ENCODE measurements at places on chromosomes 2 and 18.

DNA sequence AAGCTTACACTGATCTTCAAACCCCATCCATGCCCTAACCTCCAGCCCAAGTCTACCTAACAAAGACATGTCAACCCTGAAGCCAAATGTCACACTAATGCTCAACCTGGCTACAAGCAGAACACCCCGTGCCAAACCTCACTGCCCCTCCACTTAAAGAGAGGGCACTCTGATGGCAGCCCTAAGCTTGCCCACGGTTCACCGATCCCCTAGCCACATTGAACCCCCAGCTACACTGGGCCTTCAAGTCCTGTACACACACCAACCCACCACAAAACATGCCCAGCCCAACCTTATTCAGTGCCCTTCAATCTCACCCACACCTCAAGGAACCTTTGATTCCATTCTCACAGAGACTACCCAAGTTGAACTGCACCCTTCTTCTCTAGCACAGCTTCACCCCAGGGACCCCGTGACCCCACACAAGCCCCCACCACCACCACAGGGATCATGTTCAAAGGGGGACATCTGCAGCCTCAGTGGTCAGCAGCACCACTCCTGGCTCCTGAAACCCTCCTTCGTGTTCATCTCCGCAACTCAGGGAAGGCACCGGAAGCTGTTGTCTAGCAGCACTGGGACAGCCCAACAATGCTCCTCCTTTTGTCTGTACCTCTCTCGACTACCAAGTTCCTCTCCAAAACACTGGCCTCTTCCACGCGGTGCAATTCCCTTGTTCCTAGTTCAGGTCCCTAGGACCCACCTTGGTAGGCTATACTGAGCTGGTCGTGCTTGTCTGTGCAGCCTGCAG is 218.8 kb downstream of the CYP26B1 start:
- no peak for DNase-seq

- DNase-seq = no peak
Observed at GRCh38 chr18:36813824-36814223, 15.0 kb downstream of the TPGS2 start.

DNA sequence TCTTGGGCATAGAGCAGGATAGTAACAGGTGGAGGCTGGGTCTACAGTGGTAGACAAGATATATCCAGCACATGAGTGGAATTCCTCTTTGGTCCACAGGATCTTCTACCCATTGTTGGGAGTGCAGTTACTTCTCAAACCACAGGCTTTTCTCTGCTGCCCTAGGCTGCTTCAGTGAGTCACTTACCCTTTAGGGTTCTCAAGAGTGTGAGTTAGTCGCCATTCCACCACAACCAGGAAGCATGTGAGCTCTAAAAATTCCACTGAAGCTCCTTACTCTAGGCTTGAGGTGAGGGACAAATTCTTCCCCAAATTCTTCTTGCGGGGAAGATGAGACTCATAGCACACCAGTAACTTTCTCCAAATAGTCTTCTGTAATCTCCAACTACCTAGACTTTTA is 189.4 kb downstream of the PLCL1 start:
- DNase-seq = no peak

GRCh38 chr2:232501794-232502390 is 14.3 kb upstream of the ECEL1 start:
- no peak for DNase-seq

GRCh38 chr18:49206717-49207116 is 253.7 kb downstream of the DYM start:
- no peak for DNase-seq

DNA sequence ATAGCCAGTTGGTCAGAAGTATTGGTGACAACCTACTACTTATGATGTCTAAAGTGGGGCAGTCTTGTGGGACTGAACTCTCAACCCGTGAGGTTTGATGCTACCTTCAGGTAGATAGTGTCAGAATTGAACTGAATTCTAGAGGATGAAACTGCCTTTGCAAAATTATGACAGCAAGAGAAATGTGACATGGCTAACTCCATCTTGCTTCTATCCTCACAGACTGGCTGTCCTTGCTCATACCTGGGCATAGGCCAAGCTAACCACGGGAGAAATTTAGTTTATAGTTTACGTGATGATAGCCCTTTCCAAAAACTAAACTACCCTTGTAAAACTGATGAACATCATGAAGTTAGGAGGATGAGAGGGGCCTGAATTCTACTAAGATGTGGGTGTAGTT is 24.9 kb upstream of the TGIF1 start:
- DNase-seq = no peak

DNA sequence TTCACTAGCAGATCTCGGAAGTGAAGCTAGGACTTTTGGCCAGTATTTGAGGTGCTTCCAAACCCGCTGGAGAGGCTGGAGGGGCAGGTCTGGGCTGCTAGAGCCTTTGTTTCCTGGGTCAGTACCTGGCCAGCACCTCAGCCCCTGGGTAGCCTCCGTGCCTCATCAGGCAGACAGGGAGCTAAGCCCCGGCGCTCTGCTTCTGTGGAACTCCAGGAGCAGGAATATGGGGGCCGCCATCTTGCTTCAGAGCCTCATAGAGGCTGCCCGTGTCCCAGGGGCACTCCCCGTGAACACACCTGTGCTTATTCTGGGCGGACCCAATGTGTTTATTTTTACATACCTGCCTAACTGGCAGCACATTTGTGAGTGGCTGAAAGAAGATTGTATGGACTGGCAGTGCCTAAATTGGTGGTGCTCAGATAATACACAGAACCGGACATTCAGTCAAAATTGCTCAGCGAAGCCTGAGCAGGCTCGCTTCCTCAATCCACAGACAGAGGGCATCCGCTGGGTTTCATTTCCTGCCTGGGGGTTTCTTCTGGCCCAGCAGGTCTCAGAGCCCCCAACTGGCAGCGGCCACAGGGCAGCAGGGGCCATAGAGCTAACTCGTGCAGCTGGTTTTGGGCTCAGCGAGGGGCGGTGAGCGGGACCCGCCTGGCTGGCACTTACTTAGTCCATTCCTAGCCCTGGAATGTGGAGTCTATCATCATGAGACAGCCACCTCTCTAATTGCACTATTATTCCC is 176.8 kb upstream of the ALKAL2 start:
- no peak for DNase-seq

DNA sequence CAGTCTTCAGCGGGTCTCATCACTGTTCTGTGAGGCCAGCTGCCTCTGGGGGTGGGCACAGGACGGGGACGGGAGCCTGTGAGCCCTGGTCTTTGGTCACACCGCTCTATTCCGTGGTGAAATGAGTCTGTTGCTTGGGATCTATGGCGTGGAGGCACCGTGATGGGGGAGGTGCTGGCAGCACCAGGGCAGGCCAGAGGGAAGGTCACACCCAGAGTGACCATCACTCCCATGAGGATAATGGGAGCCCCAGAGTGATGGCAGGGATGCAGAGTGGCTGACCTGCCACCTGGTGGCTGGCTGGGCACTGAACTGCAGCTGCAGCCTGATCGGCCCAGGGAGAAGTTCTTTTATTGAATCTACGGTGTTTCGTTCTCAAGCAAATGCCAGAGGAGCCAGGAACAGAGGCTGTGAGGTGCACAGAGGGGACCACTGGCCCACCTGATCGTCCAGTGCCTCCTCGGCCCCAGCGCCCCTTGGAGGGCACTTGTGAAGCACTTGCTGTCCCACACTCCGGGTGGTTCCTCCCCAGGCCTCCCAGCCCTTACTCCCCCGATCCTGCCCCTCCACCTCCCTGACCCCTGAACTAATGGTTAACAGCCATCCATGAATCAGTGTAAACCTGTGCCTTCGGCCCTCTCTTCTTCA is 17.9 kb downstream of the KCNIP3 start:
- DNase-seq = no peak

DNA sequence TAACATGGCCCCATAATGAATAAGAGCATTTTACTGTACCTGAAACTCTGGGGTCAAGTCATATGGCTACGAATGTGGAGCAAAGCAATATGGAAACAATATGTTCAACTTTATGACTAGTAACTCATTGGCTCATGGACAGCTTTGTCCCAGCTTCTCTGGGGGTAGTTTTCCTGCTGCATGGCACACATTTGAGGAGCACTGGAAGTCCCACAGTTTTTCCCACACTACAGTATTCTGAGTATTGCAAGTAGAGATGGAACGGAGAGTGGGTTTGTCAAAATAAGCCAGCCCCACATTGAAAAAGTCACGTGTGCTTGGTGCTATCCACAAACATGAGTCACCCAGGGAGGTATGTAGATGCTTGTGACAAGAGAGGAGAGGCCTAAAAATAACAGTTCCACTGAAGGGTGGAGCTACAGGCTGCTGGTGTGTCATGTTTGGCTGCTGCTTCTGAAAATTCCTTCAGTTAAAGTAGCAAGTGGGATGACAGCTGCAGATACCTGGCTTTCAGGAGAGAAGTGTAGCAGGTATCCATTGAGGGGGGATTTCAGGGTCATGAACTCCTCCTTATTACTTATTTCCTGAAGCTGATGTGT is 48.2 kb upstream of the CTAGE1 start:
- peak; percentile 34 for DNase-seq

GRCh38 chr18:55249550-55249949 is 290.3 kb upstream of the CCDC68 start:
- no peak for DNase-seq

DNA sequence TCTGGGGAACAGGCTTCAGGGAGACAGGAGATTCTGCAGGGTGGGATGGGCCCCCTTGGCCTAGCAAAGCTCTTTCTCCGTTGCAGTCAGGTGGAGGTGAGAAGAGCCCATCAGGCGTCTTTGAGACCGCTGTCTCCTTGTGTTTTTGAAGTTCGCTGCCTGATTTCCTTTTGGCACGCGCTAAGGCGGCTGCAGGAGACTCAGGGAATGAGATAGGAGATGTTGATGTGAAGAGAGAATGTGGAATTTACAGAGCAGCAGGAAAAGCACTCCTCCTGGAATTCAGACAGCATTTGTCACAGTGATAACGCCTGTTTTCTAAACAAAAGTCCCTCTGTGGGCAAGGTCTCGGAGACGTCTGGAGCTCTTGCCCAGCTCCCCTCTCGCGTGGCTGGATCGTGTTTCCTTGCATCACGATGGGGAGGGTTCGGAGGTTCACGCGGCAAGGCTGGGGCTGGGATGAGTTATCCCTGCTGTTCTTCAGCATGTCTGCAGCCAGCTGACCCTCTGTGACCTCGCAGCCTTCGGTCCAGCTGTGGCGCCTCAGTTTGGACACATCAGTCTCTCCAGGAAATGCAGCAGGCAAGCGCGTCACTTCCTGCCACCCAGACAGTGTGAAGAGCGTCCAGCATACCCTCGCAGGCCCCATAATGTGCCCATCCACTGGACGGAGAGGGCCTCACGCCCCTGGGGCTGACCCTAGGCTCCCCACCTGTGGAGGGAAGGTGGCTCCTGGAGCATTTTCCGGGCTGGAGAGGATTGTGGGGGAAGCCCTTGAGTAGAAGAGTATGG is 30.2 kb downstream of the GLI2 start:
- DNase-seq = no peak

DNA sequence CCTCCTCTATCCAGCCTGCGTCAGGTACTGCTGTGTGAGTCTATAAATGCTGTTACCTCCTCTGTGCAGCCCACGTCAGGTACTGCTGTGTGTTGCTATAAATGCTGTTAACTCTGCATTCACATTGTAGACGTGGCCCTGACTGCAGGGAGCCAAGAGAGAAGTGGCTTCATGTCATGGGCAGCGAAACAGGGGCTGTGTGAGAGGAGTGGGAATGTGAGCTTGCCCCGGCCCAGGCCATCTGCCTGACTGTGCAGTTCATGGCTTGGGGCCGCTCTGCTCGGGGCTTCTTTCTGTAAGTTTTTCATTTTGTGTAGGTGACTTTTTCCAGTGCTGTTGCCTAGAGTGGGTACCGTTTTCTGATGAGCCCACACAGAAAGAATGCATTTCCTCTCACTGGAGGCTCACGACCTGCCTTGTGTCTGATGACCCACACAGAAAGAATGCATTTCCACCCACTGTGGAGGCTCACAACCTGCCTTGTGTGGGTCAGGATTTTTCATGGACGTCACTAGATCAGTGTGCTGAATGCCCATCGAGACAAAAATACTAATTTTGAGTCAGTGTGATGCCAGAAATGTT is 104.5 kb downstream of the SNTG2 start:
- DNase-seq = no peak

- DNase-seq = no peak
Observed at GRCh38 chr2:203191961-203192360, 46.9 kb upstream of the CYP20A1 start.

GRCh38 chr18:42222557-42222956 is 267.5 kb downstream of the PIK3C3 start:
- no peak for DNase-seq

- DNase-seq = no peak
Observed at GRCh38 chr18:26618135-26618534, 69.8 kb upstream of the KCTD1 start.

DNA sequence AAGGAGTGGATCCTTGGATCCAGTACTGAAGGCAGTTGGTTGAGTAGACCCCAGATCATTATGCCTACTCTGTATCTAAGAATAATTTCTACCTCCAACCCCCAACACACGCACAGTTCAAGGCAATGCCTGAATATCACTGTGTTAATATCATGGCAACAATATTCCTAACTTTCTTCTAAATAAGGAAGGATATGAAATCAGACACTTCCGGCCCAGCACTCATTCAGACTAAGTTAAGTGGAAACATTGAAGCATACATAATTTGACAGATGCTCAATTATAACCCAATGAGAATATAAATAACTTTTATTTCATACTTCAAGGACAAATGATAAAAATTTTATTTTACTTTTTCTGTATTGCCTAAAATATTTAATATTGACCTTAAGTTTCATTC is 153.6 kb upstream of the COL3A1 start:
- DNase-seq = no peak

DNA sequence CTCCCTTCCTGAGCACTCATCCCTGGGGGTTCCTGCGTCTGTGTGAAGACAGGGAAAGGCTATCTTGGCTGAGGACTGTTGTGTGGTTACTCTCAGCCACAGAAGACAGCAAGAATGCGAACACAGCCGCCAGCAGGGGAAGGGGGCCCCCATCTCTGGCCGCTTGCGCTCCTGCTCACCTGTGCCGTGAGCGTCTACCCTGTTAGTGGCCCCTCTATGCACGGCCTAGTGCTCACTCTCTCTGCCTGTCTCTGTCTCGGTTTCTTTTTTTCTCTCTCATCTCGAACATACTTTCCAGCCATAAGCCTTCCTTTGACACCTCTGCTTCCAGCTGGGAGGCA is 206.7 kb upstream of the APCDD1 start:
- DNase-seq = no peak

- no peak for DNase-seq
Observed at GRCh38 chr2:208039376-208040110, 14.2 kb upstream of the PLEKHM3 start.

DNA sequence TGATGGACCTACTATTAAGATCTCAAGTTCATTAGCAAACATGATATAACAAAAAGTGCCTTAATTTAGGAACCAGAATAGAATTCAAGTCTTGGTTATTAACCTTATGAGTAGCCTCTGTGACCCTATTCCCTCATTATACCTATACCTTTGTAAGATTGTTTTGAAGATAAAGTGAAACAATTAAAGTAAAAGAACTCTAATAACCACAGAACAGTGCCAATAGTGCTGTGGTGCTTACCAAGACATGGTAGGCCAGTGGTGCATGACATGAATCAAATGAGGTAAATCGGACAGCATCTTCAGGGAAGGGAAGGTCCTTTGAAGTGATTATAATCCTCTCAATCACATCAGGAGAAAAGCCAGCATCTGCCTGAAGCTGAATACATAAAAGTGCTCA is 36.4 kb downstream of the METTL4 start:
- no peak for DNase-seq
